WTC11 (cell line): ENCODE measurements at places on chromosomes 7 and 10. TPM values are rescaled to one million over a fixed set of nuclear protein-coding genes. Genes with fewer than 3 reads are reported as not detected.

The KCNK18 gene
- not detected in 3 replicates for total RNA-seq

The ITPRID1 gene
- 0.98 to 1.4 TPM (median 1.1 TPM) in 3 replicates for total RNA-seq

The FGFR2 gene
- 88.6 to 95.0 TPM (median 90.4 TPM) in 3 replicates for total RNA-seq

The MOGAT3 gene
- total RNA-seq = 0.81 to 0.92 TPM (median 0.82 TPM) in 3 replicates

The MCM10 gene
- 40.7 to 44.3 TPM (median 42.4 TPM) in 3 replicates for total RNA-seq

The MSS51 gene
- 2.9 to 3.1 TPM (median 3.0 TPM) in 3 replicates for total RNA-seq

The CPN1 gene
- 0.42 to 0.69 TPM (median 0.66 TPM) in 3 replicates for total RNA-seq

The ZNF487 gene
- 1.2 to 2.3 TPM (median 1.4 TPM) in 3 replicates for total RNA-seq

The OR2A42 gene
- 0.20 to 0.37 TPM (median 0.27 TPM) in 3 replicates for total RNA-seq

The CDC14C gene
- 0.07 TPM in 1 of 3 replicates, not detected in the others for total RNA-seq

The CRHR2 gene
- 0.09 to 0.25 TPM (median 0.22 TPM) in 3 replicates for total RNA-seq

The BTRC gene
- 20.6 to 22.4 TPM (median 22.2 TPM) in 3 replicates for total RNA-seq

The MAP3K8 gene
- total RNA-seq = 9.8 to 13.8 TPM (median 11.8 TPM) in 3 replicates

The CEP41 gene
- total RNA-seq = 7.1 to 11.2 TPM (median 10.2 TPM) in 3 replicates

The CRPPA gene
- 0.66 to 0.87 TPM (median 0.76 TPM) in 3 replicates for total RNA-seq

The DGKI gene
- total RNA-seq = 0.30 to 0.79 TPM (median 0.46 TPM) in 3 replicates

The SLC26A5 gene
- 0.15 to 0.46 TPM (median 0.41 TPM) in 3 replicates for total RNA-seq

The ASB10 gene
- total RNA-seq = not detected in 3 replicates

The RAB19 gene
- total RNA-seq = 10.8 to 13.9 TPM (median 13.6 TPM) in 3 replicates

The SPDYE16 gene
- not detected in 3 replicates for total RNA-seq

The MNX1 gene
- 0.32 to 0.46 TPM (median 0.34 TPM) in 3 replicates for total RNA-seq

The AGBL3 gene
- 1.6 to 2.1 TPM (median 2.0 TPM) in 3 replicates for total RNA-seq

The SUN3 gene
- total RNA-seq = not detected in 3 replicates

The SRGN gene
- total RNA-seq = 1.2 to 1.4 TPM (median 1.3 TPM) in 3 replicates

The OR6V1 gene
- not detected in 3 replicates for total RNA-seq

The AVL9 gene
- 52.7 to 55.6 TPM (median 53.2 TPM) in 3 replicates for total RNA-seq

The TMEM176A gene
- 0.30 to 0.74 TPM (median 0.64 TPM) in 3 replicates for total RNA-seq

The COL17A1 gene
- 0.60 to 1.5 TPM (median 1.1 TPM) in 3 replicates for total RNA-seq

The ELMO1 gene
- 17.8 to 19.4 TPM (median 17.9 TPM) in 3 replicates for total RNA-seq

The NANOS1 gene
- total RNA-seq = 2.9 to 4.3 TPM (median 2.9 TPM) in 3 replicates

The ARL4A gene
- total RNA-seq = 20.9 to 25.4 TPM (median 21.9 TPM) in 3 replicates

The ADAMTS14 gene
- 2.1 to 2.4 TPM (median 2.1 TPM) in 3 replicates for total RNA-seq

The GIMAP8 gene
- 0.09 to 0.18 TPM (median 0.09 TPM) in 3 replicates for total RNA-seq

The RPEL1 gene
- 0.09 TPM in 1 of 3 replicates, not detected in the others for total RNA-seq

The EXOC4 gene
- total RNA-seq = 62.0 to 72.4 TPM (median 66.8 TPM) in 3 replicates

The MRLN gene
- not detected in 3 replicates for total RNA-seq

The PIP gene
- total RNA-seq = not detected in 3 replicates

The NEUROD6 gene
- not detected in 3 replicates for total RNA-seq
